ENCODE measurements at places on chromosomes 7 and 10.

DNA sequence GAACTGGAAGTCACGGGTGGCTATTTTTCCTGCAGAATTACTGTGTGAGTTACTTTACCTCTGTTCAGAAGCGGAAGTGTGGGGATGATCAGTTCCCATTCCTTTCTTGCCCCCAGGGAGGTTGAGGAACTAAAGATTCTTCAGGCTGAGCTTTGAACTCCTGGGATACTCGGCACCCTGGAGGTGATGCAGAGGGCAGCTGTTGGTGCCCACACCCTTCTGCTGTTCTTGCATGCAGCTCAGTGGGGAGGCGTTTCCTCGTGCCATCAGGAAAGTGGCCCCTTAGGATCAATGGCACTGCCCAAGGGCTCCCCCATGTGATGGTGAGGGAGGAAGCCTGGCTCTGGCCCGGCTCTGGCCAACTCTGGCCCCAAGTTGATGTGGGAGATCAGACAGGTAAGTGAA is 44.7 kb upstream of the MXI1 start:
- DNase-seq = no peak

- DNase-seq = no peak
Measured at GRCh38 chr10:60050366-60050765, 144.0 kb upstream of the CCDC6 start.

GRCh38 chr7:148385009-148385682 is 205.4 kb upstream of the C7orf33 start:
- no peak for DNase-seq

- no peak for DNase-seq
Measured at GRCh38 chr7:150329331-150330120, 6.2 kb upstream of the ACTR3C start.

- DNase-seq = peak; percentile 28
Measured at GRCh38 chr7:65448816-65449504, 75.3 kb downstream of the ZNF92 start.

DNA sequence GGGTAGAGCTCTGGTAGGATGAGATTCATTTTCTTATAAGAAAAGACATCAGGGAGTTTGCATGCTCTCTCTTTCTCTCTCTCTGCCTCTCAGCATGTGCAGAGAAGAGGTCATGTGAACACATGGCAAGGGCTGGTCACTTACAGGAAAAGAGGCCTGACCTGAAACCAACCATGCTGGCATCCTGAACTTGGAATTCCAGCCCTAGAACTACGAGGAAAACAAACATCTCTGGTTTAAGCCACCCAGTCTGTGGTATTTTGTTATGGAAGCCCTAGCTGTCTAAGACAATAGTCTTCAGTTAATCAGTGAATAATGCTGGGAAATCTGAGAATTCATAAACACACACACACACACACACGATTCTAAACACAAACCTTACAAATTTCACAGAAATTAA is 1104.2 kb upstream of the LRRN3 start:
- no peak for DNase-seq

DNA sequence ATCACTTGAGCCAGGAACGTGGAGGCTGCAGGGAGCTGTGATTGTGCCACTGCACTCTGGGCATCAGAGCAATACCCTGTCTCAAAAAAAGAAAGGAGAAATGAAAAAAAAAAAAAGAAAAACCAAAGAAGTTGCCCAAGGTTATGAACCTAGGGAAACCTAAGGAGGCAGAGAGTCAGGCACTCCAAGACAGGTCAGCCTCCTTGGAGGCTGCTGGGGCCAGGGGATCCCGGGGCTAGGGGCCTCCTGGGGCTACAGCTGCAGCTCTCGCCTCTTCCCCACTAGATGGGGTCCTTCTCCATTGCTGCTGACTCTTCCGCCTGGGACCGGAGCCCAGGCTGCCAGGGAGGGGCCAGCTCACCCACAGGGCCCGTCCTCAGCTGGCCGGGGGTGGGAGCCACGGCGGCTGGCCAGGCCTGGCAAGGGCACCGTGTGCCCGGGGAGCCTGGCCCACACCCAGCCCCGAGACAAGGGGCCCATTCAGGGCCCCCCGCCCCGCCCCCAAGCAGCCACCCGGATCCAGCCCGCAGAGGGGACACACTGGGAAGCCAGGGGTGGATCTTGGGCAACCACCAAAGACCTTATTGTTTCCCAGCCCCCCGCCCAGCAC is 1.7 kb upstream of the SPACDR start:
- peak; percentile 61 for DNase-seq

GRCh38 chr7:131606346-131607290 is 50.2 kb upstream of the PODXL start:
- DNase-seq = peak; percentile 86

DNA sequence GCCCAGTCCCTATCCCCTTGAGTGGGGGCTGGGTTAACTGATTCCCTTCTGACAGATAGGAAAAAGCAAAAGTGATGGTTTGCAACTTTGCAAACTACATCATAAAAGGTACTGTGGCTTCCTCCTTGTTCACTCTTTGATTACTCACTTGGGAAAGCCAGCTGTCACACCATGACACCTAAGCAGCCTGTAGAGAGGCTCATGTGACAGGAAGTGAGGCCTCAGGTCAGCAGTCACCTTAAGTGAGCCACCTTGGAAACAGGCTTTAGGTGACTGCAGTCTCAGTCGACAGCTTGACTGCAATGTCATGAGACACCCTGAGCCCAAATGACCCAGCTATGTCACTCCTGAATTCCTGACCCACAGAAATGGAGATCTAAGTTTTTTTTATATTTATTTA is 4.3 kb upstream of the CHCHD2 start:
- DNase-seq = no peak

DNA sequence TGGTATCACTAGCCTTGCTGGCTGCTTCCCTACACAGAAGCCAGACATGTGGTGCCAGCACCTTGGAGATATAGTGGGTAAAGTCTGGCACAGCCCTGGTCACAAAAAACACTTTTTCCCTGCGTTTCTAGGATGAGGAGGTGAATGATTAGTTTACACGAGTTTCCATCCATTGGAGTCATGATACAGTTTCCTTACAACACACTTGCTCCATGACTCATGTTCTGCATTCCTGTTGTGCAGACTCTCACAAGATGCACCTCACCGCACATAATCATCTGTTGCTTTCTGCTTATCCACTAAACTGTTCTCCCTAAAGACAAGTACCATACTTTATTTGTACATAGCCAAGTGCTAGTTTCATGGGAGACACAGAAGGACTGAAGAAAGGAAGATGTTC is 747.1 kb upstream of the GALNT17 start:
- no peak for DNase-seq

GRCh38 chr7:148264933-148265557 is 325.5 kb upstream of the C7orf33 start:
- peak; percentile 63 for DNase-seq

GRCh38 chr7:157690058-157690832 is 353.4 kb downstream of the DNAJB6 start:
- DNase-seq = peak; percentile 67

GRCh38 chr7:76074972-76075370 is 27.1 kb downstream of the MDH2 start:
- no peak for DNase-seq

- DNase-seq = no peak
Measured at GRCh38 chr10:131832056-131832685, 68.6 kb upstream of the PPP2R2D start.

DNA sequence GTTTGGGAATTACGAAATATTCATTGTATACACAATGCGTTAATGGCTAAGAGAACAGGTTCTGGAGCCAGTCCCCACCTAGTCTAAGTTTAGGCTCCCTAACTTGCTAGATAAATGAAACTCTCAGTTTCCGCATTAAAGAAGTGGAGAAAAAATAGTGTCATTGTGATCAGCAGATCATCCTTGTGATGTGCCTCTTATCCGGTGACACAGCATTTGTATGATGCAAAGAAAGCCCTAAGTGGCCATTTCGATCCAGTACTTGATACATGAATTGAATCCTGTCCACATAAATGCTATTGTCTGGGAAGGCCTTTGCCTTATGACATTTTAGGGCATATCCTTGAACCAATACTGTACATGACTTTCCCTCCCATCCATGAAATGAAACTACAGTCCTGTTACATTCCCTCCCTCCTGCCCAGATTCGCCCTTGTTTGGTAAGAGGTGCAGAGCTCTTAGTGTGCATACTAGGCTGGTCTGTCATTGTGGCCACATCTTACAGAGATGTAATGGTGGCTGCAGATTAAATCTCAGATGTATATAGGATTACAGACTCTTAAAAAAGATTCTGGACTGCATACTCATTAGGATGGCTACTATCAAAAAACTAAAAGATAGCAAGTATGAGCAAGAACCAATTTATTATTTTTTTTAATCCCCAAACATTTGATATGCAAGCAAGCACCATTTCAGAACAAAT is 80.9 kb downstream of the LRRC4 start:
- no peak for DNase-seq

- no peak for DNase-seq
Measured at GRCh38 chr10:76245951-76246495, 814.6 kb downstream of the LRMDA start.

- no peak for DNase-seq
Measured at GRCh38 chr7:154699417-154699816, 303.5 kb downstream of the PAXIP1 start.

GRCh38 chr10:119826771-119827170 is 45.9 kb downstream of the MCMBP start:
- DNase-seq = no peak

- no peak for DNase-seq
Measured at GRCh38 chr7:116429986-116430619, 69.4 kb upstream of the CAV2 start.

- DNase-seq = peak; percentile 75
Measured at GRCh38 chr7:96548664-96549063, 161.0 kb downstream of the SEM1 start.

DNA sequence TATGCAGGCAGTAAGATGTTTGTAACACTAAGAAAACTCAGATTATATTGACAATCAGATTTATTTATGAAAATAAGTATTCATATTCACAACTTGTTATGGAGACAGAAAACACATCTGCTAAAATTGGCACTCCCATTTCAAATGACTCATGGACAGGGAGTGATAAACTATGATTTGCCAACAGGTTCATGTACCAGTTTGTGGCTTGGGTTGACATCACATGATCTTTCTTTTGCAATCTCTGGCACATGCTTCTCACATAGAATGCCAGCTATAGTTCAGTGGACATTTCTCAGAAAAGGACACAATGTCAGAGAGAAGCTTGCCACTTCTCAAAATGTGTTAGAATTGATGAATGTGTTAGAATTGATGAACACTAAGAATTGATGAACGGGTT is 663.2 kb upstream of the ANKRD30A start:
- DNase-seq = no peak

GRCh38 chr10:22429146-22429545 is 83.8 kb downstream of the SPAG6 start:
- DNase-seq = no peak

DNA sequence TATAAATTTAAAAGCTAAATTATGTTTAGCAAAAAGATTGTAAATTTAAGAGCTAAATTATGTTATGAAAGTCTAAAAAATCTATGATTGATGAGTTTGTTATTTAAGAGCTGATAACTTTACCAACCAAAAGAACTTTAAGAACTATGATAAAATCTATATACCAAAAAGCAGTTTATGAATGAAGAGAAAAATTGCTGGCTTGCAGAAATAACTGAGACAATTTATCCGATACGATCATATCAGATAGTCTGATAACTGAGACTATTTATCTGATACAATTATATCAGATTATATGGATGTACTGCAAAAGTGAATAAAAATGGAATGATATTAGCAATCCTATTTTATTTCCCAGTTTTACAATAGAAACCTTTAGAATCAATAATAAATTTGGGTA is 50.2 kb downstream of the IQUB start:
- no peak for DNase-seq

- DNase-seq = no peak
Measured at GRCh38 chr10:89458291-89458690, 43.9 kb downstream of the IFIT5 start.

GRCh38 chr10:125291836-125292235 is 131.5 kb upstream of the CTBP2 start:
- no peak for DNase-seq

- DNase-seq = no peak
Measured at GRCh38 chr10:100697631-100698030, 47.8 kb upstream of the PAX2 start.

- DNase-seq = no peak
Measured at GRCh38 chr10:131842351-131843088, 58.3 kb upstream of the PPP2R2D start.

GRCh38 chr10:112006831-112007230 is 176.7 kb downstream of the GPAM start:
- DNase-seq = no peak

GRCh38 chr7:103996639-103997038 is 7.2 kb upstream of the RELN start:
- DNase-seq = no peak

GRCh38 chr7:70338015-70338414 is 739.7 kb downstream of the AUTS2 start:
- no peak for DNase-seq

- no peak for DNase-seq
Measured at GRCh38 chr7:158685693-158686092, 18.9 kb downstream of the NCAPG2 start.

DNA sequence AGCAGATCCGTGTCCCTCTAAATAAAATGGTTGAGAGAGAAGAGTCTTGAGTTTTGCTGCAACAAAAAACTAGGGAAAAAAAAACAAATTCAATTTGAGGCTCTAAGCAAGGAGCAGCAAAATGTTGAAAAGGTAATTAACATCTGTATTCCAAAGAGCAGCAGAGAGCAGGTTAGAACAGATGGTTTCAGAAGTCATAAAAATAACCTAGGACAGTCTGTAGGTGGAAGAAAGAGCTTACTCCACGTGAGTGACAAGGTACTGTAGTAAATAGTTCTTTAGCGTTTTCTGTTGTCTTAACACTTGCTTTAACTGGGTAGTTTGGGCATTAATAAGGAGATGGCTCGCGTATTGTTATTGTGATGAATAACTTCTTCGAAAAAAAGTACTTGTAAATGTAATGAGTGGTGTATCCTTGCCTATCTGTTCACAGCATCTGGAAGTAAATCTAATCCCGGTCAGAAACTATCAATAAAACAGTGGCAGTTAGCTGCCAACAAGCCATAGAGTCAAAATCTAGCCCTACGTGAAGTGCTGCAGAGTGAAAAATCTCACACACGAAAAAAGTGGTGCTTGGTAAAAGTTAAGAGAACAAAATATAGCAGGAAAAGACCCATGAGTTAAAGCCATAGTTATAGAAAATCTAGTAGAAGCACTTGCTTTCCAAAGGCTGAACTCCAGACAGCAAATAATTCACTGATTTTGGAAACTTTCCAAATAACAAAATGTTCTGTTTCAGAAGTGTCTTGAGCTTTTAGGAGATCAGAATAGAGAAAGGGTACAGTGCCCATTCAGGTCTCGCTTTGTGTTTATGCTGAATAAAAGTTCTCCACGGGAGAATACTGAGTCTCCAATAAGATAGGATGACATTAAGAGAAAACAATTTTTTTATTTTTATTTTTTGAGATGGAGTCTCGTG is 49.3 kb upstream of the PARD3 start:
- DNase-seq = peak; percentile 20

DNA sequence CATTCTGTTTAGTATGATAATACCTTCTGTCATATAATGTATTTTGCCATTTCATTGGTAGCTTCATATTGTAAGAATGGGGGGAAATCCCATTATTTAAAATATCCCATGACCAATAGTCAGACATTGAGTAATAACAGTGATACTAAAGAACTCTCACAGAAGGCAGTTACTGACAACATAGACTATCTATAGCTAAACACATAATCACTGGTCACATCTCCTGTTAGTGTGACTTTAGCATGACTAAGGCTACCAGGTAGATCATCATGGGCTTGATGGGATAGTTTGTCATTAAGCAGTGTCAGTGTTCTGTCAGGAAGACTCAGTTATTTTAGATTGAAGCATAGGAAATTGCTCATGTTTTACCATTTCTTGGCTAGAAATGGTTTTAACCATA is 16.4 kb downstream of the OPN1SW start:
- no peak for DNase-seq
